T-helper 22 cell (primary cell): ENCODE measurements at places on chromosomes 1 and 21.

- no peak for DNase-seq
Observed at GRCh38 chr1:243470502-243470901, 214.7 kb downstream of the SDCCAG8 start.

DNA sequence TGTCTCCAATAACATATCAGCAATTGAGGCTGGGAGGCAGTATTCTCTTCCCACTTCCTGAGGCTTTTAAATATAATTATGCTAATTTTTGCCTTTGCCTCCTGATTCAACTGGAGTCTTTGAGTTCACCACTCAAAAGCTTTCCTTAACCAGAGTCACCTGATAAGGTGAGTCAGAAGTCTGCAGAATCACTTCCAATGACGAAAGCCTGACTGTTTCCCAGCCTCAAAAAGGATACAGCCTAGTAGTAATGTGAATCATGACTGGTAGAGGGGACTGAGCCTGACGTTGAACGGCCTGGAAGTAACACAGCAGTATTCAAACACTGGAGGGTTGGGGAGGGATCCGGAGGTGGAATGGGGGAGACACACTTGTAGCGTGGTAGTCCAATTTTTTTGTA lies 10.4 kb upstream of the MRPL9 start:
- DNase-seq: no peak

DNA sequence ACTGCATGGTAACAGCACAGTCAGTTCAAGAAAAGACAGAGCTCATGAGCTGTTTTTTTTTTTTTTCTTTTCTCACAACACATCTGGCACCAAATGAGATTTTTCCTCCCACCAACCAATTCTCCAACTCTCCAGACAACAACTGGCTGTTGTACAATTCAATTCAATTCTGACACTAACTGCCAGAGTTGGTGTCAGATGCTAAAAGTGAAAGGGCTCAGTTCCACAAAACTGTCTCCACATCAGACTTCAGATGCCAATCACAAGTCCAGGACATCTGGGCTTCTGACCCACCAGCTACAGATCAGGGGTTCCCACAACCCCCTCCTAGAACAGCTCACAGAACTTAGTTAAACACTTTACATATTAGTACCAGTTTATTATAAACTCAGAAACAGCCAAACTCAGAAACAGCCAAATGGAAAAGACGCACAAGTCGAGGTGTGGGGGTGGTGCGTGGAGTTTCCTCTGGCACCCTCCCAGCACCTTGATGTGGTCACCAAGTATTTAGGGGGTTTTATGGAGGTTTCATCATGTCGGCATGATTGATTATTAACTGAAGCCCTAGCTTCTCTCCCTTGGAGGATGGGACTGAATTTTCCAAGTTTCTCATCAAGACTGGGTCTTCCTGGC lies 39.2 kb upstream of the LRRC8D start:
- DNase-seq: peak; percentile 15

GRCh38 chr1:155219592-155220031 lies 11.1 kb downstream of the MTX1 start:
- DNase-seq: no peak

DNA sequence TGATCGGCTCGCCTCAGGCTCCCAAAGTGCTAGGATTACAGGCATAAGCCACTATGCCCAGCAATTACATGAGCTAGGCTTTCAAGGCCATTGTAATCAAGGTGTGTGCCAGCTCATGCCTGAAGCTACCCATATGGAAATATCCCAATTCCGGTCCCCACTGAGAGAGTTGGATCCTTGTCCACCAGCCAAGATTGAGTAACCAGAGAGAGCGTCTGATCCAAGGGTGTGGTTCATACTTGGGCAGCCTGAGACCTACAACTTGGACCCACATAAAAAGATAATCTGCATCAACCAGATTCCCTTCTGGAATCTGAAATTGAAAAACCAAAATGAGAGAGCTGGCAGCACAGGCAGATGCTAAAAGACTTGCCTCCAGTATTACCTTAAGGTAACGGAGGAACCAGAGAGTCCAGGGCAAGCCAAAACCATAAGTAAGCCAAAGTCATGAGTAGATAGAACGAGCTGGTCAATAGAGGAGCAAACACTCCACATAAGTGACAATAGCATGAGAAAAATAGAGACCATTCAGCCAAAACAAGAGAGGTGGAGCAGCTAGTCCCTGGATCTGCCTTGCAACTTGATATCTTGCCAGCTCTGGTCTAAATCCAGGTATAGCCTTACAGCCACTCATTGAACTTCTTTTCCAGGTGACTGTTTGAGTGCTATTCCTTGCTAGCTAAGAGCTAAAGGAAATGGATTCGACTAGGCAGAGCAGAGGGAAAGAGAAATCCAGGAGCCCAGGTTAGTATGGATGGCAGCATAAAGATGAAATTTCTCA lies 63.8 kb upstream of the ATP1A1 start:
- no peak for DNase-seq

DNA sequence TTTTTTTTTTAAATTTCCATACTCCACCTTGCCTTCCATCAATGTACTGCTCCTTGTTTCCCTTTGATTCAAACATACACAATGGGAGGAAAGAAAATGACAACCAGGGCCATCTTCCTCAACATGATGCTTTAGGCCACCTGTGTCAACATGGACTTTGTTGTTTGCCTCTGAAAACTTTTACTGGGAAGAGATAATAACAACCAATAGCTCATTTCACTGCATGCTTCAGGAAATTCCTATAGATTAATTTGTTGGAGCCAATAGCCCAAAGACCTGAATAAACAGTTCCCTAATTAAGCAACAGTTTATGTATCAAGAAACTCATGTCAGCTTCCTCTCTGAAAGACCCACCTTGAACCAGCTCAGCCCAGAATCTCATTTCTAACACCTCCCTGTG lies 3.2 kb downstream of the KRTAP15-1 start:
- no peak for DNase-seq

- DNase-seq: no peak
Observed at GRCh38 chr1:35585281-35585680, 12.2 kb downstream of the TFAP2E start.

- no peak for DNase-seq
Observed at GRCh38 chr1:200925831-200926230, 31.1 kb downstream of the INAVA start.

- no peak for DNase-seq
Observed at GRCh38 chr1:72000809-72001208, 281.5 kb downstream of the NEGR1 start.

DNA sequence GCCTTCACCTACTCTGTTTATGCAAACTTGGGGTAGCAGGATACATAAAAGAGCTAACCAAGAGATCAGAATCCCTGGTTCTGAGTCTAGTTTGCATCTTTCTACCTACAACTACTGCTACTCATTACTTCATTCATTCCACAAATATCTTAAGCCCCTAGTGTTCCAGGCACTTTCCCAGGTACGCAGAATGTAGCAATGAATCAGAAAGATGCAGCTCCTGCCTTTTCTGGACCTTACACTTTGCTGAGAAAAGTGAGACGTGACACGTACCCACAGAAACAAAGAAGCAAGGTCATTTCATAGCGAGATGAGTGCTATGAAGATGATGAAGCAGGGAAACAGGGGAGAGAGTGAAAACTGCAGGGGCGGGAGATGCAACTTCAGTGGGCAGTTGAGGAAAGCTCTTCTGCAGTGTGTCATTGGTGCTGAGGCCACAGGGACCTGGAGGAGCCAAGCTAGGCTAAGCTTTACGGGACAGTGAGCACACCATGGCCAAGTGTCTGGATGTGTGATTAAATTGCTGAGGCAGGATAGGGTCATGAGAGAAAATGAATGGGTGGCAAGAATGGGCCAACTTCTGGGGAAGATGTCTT lies 167.9 kb downstream of the TNFSF18 start:
- no peak for DNase-seq

- no peak for DNase-seq
Observed at GRCh38 chr1:110184446-110184845, 25.7 kb upstream of the KCNC4 start.

DNA sequence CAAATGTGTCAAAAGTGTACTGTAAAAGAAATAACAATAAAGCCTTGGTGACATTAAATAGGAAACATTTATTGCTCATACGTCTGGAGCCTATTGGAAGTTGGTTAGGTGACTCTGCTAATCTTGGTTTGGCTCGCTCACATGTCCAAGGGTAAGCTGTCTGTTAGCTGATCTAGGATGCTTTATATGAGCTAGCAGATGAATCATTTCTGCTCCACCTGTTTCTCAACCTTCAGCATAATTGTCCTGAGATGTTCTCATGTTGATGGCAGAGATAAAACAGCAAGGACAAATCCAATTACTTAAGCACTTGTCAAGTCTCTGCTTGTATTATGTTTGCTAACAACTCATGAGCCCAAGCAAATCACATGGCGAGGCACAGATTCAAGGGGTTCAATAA lies 56.0 kb upstream of the CD53 start:
- no peak for DNase-seq

- no peak for DNase-seq
Observed at GRCh38 chr1:27327964-27328363, 6.0 kb downstream of the TMEM222 start.

GRCh38 chr1:118535901-118536300 lies 350.9 kb upstream of the SPAG17 start:
- DNase-seq: no peak

GRCh38 chr1:218371927-218372672 lies 27.0 kb downstream of the TGFB2 start:
- no peak for DNase-seq

DNA sequence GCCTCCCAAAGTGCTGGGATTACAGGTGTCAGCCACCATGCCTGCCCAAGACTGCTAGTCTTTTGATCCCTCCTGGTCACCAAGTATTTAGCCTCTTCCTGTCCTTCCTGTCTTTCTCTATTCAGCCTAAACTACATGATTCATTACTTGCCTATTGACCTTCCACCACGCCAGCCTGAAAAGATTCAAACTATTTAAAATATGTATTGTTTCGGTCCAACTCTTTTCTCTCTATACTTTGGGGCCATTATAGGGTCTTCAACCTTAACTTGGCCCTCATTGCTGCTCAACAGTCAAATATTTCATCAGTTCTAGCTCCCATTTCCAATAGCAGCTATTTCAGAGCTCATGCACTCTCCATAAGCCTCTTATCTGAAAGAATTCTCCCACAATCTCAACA lies 153.0 kb downstream of the TNFSF18 start:
- no peak for DNase-seq

- DNase-seq: no peak
Observed at GRCh38 chr1:84434081-84434769, 35.9 kb downstream of the DNASE2B start.

GRCh38 chr1:17113963-17114362 lies 5.3 kb downstream of the PADI2 start:
- no peak for DNase-seq

DNA sequence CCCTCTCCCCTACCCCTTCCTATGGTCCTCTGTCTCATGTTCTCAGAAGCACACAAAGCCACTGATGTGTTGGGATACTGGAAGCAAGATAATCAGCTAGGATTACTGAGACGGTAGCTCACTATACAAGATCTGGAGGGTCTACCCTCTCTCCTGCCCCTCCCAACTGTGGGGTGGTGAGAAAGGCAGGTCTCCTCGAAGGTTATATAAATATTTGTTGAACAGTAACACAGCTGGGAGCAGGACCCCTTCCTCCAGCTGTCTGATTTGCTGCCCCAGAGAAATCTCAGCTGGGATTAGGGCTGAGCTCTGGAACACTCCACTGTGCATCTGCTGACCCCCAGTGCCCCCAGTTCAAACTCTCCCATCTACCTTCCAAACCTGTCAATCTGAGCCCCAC lies 94.2 kb upstream of the IPO9 start:
- no peak for DNase-seq

DNA sequence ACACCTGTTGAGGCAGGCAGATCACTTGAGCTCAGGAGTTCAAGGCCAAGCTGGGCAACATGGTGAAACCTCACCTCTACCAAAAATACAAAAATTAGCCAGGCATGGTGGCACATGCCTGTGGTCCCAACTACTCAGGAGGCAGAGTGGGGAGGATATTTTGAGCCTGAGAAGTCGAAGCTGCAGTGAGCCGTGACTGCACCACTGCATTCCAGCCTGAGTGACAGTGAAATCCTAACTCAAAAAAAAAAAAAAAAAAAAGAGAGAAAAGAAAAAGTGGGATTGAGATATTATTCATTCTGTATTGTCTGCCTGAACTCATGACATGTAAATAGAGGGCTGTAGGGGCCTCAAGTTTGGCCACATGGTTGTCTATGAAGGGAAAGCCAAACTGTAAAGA lies 37.3 kb downstream of the WNT2B start:
- DNase-seq: no peak

DNA sequence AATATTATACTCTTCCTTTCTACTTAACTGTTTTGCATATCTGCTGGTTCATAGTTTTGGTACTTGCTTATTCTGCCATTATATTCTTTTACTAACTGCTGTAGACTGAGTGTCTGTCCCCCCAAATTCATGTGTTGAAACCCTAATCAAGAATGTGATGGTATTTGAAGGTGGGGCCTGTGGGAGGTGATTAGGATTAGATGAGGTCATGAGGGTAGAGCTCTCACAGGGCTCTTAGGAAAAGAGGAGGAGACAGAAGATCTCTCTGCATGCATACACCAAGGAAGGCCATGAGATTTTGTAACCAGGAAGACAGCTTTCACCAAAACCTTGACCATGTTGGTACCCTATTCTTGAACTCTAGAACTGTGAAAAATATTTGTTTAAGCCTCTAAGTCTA lies 354.1 kb upstream of the B3GALT2 start:
- DNase-seq: no peak

- DNase-seq: no peak
Observed at GRCh38 chr1:111605576-111605975, 14.0 kb upstream of the RAP1A start.

DNA sequence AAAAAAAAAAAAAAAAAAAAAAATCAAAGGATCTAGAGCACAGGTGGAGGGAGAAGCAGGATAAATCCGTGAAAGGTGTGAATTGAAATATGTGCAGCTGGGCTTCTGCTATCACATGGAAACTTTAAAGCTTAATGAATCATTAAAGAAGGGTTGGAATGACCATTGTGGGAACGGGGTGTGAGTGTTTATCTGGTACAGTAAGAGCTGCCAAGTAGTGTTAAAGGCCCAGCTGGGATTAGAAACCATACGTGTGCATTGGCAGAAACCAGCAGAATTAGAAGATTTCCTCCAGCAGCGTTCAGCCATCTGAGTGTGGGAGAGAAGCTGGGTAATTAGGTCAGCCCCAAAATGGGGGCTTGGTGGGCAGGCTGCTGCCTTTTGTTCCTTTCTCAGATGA lies 13.5 kb downstream of the FALEC start:
- DNase-seq: no peak

DNA sequence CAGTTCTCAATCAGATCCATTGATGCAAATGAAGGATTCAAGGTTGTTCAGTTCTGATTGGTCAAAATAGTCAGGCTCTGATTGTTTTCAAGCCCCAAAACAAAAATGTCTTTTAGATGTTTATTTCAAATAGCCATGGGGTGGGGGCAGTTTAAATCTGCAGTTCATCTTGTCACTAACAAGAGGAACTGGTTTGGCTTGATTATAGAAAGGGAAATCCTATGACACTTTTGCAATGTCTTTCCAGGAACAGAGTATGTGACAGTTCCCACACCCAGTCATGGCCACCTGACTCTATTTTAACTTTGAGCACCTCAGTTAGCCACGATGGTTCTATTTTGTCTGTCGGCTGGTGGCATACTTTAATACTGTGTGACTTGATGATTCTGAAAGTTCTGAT lies 1544.1 kb downstream of the PLA2G4A start:
- no peak for DNase-seq
